Aorta (tissue), 5 donors: ENCODE measurements at places on chromosomes 7 and 10. TPM values are rescaled to one million over a fixed set of nuclear protein-coding genes. Genes with fewer than 3 reads are reported as not detected.

Gene ADAMTS14
- polyA plus RNA-seq, result 0.08 TPM

Gene RPEL1
- not detected for polyA plus RNA-seq

Gene FEZF1
- not detected for polyA plus RNA-seq

Gene EGR2
- 1.3 TPM for polyA plus RNA-seq

- no peaks in the 10 kb centered on the region for H3K36me3 ChIP-seq
- no peak for DNase-seq
- H3K4me1 ChIP-seq, result peaks cover 3% of the 10 kb centered on the region
- H3K4me3 ChIP-seq, result peak overlapping the region; percentile 70
- H3K27me3 ChIP-seq, result no peaks in the 10 kb centered on the region
These were observed 1.3 kb upstream of the TM9SF3 start for GRCh38 chr10:96588060-96588554.
